Activated naive CD8-positive, alpha-beta T cell treated with anti-CD3 and anti-CD28 coated beads for 36 hours (primary cell): ENCODE measurements at places on chromosomes 2 and 18. TPM values are rescaled to one million over a fixed set of nuclear protein-coding genes. Genes with fewer than 3 reads are reported as not detected.
A peak's percentile ranks its signal among the peaks of the same experiment; 100 is the strongest.

DNA sequence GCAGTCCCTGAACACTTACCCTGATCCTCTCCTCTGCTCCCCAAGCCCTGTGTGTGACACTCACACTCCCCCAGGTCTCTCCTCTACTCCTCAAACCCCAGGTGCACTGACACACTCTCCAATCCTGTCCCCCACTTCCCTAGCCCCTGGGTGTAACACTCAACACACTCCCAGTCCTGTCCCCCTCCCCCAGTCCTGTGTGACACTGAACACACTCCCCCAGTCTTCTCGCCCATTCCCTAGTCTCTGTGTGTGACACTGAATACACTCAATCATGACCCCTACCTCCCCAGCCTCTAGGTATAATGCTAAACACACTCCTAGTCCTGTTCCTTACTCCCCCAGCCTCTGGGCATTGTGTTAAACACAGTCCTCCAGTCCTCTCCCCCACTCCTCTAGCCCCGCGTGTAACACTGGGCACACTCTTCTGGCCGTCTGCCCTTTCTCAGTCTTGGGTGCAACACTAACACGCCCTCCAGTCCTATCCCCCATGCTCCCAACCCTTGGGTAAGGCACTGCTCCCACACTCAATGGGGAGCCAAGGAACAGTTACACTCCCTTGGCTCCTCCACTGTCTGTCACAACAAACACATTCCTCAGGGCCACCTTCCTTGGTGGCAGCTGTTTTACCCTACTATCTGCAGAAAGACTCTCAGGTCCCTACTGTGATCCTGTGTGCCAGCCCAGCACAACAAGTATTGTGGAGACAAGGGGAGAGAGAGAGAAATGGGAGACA, 82.5 kb upstream of the PKDCC start:
- no peaks in the 10 kb centered on the region for H3K36me3 ChIP-seq
- no peak overlapping the region for H3K27ac ChIP-seq
- H3K27me3 ChIP-seq, result no peaks in the 10 kb centered on the region

Gene DLGAP1
- total RNA-seq, result not detected

- H3K27ac ChIP-seq, result no peak overlapping the region
These were observed 328.0 kb upstream of the CRIM1 start for GRCh38 chr2:36027616-36028015.

DNA sequence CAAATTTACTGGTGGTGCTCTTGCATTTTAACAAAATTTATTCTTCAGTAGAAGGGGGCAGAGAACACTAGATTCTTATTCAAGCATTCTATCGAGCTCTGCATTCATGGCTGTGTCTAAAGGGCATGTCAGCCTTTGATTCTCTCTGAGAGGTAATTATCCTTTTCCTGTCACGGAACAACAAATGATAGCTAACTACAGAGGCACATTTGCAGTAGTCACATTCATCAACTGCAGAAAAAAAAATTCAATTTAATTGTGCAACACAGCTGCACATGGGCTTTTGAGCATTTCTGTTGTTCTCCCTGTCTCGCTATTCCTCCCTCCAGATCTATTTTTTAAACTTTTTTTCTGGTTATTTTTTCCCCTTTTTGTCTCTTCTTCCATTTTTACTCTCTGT, 13.0 kb upstream of the DLX1 start:
- DNase-seq, result no peak
- peaks cover 10% of the 10 kb centered on the region for H3K36me3 ChIP-seq
- no peak overlapping the region for H3K4me3 ChIP-seq
- H3K4me1 ChIP-seq, result no peaks in the 10 kb centered on the region

DNA sequence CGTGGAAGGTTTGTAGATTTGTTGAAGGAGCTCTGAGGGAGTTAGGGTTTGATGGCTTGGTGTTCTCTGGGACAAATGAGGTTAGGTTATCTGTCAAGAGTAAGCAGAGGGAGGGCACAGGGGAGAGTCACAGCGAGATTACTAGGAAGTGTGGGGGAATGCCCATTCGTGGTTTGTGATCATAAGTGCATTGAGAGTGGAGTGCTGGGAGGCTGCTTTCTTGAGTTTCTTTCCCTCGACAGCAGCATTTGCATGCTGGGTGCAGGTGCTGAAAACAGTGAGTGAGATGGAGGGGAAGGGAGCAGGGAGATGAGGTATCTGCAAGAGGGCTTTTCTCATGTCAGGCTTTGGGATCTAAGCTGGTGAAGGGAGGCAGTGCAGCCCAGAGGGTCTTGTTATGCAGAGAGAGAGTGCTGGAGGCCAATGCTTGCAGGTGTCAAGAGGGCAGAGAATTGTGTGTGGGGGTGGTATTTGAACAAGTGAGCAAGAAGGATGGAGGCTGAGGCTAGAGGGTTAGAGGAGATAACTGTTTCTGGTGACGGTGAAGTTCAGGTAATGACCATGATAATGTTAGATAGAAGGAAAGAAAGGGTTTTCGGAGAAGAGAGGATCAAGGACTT, 8.8 kb downstream of the RALB start:
- H3K27ac ChIP-seq, result no peak overlapping the region
- peaks cover 23% of the 10 kb centered on the region for H3K4me1 ChIP-seq
- no peak overlapping the region for H3K4me3 ChIP-seq
- peaks cover 24% of the 10 kb centered on the region for H3K36me3 ChIP-seq
- H3K27me3 ChIP-seq, result no peaks in the 10 kb centered on the region
- peak; percentile 35 for DNase-seq

DNA sequence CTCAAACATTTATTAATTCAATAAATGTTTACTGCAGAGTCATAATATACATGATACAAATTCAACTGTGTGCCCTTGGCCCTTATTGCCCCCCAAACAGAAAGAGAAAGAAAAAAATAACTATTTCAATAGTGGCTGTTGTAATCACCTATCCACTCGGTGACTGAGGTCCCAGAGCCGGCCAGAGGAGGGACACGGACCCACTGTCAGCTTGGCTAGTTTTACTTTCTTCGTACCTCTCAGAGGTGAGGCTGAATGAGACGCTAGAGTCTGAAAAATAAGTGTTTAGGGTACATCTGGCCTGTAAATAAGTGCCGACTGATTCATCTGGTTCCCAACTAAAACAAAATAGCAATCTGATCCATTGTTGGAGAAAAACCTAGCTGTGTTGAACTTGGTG, 31.3 kb upstream of the FZD7 start:
- no peaks in the 10 kb centered on the region for H3K27me3 ChIP-seq
- DNase-seq, result no peak
- H3K4me1 ChIP-seq, result peaks cover 14% of the 10 kb centered on the region
- H3K4me3 ChIP-seq, result no peak overlapping the region
- H3K27ac ChIP-seq, result no peak overlapping the region

DNA sequence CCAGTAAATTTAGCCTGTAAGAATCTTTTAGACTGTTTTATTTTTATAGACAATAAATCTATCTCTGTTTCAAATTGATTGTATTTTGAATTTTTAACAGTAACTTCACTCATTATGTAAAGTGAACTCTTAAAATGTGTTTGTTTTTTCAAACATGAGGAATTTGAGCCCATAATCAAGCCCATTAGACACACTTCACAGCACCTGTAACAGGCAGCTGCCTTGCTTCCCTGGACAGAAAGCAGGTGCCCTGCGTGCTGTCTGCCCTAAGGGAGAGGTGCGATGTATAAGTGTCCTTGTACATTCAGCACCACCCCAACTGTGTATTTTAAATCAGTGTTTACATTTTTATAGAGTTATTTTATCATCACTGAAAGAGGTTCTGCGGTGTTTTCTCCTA, 186.5 kb upstream of the TPO start:
- no peaks in the 10 kb centered on the region for H3K36me3 ChIP-seq
- H3K4me3 ChIP-seq, result no peak overlapping the region
- no peak overlapping the region for H3K27ac ChIP-seq
- no peak for DNase-seq
- no peaks in the 10 kb centered on the region for H3K27me3 ChIP-seq

Gene SPDYA
- total RNA-seq, result 0.85 TPM

DNA sequence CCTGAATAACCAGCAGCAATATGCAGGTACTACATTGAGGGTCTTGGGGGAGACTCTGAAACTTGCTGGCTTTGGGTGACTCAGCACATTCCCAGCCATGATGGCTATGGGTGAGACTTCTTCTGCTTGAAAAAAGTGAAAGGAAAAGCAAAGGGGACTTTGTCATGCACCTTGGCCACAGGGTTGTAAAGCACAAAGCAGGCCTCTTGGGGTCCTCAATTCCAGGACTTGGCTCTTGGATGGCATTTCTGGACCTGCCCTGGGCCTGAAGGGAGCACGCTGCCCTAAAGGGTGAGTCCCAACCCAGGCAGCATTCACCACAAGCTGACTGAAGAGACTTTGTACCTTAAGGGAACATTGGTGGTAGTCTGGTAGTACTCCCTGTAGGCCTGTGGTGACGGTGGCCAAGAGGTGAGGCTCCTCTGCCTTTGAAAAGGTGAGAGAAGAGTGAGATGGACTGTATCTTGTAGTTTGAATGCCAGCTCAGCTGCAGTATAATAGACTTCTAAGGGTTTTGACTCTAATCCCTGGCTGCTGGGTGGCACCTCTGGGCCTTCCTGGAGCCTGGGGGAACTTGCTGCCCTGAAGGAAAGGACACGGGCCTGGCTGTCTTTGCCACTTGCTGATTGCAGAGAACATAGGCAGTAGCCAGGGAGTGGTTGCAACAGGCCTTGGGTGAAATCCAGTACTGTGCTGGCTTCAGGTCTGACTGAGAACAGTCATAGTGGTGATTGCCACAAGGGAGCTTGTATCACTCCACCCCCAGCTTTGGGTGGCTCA, 36.5 kb upstream of the CYTIP start:
- H3K4me3 ChIP-seq, result peak overlapping the region; percentile 63
- peak overlapping the region; percentile 99 for H3K27ac ChIP-seq
- no peaks in the 10 kb centered on the region for H3K27me3 ChIP-seq
- peaks cover 81% of the 10 kb centered on the region for H3K4me1 ChIP-seq
- H3K36me3 ChIP-seq, result peaks cover 50% of the 10 kb centered on the region

- no peak overlapping the region for H3K27ac ChIP-seq
- no peaks in the 10 kb centered on the region for H3K36me3 ChIP-seq
- H3K27me3 ChIP-seq, result peaks cover 19% of the 10 kb centered on the region
- no peaks in the 10 kb centered on the region for H3K4me1 ChIP-seq
- H3K4me3 ChIP-seq, result no peak overlapping the region
These were observed 77.4 kb upstream of the OSR1 start for GRCh38 chr2:19435815-19436214.

DNA sequence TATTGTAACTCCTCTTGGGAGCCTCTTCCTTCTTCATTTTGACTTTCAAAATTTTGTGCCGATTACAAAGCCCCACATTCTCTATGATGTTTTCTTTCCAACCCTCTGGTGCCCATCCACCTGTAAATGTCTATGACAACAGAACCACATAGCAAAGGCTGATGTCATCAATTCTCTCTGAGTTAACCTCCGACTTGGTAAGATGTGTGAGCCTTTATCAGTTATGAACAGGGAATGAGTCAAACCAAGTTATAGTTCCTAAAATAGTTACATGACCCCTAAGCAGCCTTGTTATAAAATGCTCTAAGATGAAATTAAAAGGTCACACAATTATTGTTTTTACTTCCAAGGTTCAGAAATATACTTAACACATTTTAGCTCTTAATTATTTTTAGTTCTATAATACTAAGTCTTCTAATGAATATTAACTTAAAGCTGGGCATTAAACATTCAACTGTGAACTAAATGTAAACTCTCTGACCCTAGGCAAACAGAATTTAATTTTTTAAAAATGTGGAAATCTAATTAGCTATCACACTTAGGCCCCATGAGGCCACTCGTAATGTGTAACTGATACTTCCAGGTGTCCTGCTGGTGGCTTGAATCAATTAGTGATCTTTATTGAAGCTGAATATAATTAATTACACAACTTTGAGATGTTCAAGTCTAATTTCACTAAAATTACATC, 102.3 kb upstream of the CYRIA start:
- H3K4me1 ChIP-seq, result no peaks in the 10 kb centered on the region
- H3K36me3 ChIP-seq, result no peaks in the 10 kb centered on the region
- peaks cover 10% of the 10 kb centered on the region for H3K27me3 ChIP-seq

DNA sequence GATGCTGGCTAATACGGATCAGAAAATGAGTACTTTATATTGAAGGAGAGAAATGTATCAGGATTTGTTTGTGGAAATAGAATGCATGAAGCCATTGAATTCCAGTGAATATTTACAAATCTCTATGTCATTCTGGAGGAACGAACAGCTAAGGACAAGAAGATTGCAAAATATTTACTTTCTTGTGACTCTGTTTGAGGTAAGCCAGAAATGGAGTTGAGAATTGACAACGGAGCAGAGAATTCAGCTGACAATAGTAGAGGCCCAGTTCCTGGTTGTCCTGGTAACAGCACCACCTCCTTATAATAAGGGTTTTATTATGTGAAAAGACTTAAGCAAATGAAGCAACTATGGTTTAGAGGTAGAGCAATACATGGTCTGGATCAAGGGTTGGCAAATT, 349.2 kb downstream of the ADCYAP1 start:
- DNase-seq, result no peak
- H3K4me3 ChIP-seq, result no peak overlapping the region
- H3K4me1 ChIP-seq, result no peaks in the 10 kb centered on the region
- H3K36me3 ChIP-seq, result no peaks in the 10 kb centered on the region
- no peaks in the 10 kb centered on the region for H3K27me3 ChIP-seq
- no peak overlapping the region for H3K27ac ChIP-seq

Gene DGKD
- total RNA-seq, result 76.0 TPM

Gene LRATD1
- total RNA-seq, result not detected

Gene C18orf54
- total RNA-seq, result 6.5 TPM

DNA sequence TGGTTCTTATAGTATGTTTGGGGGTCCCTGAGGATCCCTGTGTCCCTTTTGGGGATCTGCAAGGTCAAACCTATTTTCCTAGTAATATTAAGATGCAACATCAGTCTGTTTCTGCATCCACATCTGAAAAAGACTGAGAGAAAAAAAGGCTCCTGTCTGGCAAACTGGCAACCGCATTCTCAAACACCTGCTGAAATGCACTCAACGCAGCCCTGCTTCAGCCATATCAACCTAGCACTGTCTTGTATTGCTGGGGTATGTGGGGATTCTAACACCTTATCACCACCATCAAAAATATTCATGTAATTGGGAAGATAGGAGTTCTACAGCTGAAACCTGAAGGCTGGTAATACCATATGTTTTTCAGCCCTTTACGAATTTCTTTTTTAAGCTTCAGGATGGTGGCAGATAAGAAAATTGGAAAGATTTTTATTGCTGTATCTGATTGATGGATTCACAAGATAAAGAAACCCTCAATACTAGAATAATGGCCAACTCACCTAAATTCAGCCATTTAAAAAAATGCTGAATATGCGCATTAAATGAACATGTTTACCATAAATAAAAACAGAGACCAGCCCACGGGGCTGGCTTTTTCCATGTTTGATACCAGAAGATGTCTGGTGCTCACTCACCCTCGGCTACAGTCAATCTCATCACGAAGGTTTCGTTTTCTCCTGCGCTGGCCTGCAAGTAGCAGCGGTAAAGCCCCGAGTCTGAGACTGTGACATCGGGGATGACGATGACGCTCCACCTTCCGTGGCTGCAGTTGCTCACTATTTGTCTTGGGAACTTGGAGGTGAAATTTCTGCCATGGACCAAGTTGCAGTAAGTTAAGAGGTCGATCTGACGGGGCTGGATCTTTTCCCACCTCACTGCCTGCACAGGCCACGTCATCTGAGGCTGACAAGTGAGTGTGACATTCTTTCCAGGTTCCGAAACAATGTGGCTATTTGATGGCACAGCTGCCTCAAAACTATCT, 52.3 kb downstream of the CD226 start:
- peaks cover 77% of the 10 kb centered on the region for H3K36me3 ChIP-seq
- DNase-seq, result no peak
- no peak overlapping the region for H3K4me3 ChIP-seq

Gene CYP26B1
- not detected for total RNA-seq

GRCh38 chr2:239471011-239471792, 70.4 kb upstream of the HDAC4 start:
- H3K27ac ChIP-seq, result no peak overlapping the region
- H3K27me3 ChIP-seq, result no peaks in the 10 kb centered on the region
- DNase-seq, result no peak
- no peak overlapping the region for H3K4me3 ChIP-seq

Gene GKN2
- total RNA-seq, result not detected
